ENCODE measurements at places on chromosomes 12 and 14. TPM values are rescaled to one million over a fixed set of nuclear protein-coding genes. Genes with fewer than 3 reads are reported as not detected.
A peak's percentile ranks its signal among the peaks of the same experiment; 100 is the strongest.

GRCh38 chr14:74237441-74237840 is 1.8 kb upstream of the VSX2 start:
- no peak for DNase-seq

- DNase-seq, result no peak
Observed at GRCh38 chr12:80829767-80830166, 108.0 kb downstream of the LIN7A start.

GRCh38 chr12:10392394-10392930 is 2.6 kb upstream of the KLRK1 start:
- DNase-seq, result peak; percentile 77

- DNase-seq, result no peak
Observed at GRCh38 chr14:105710119-105711043, 184.0 kb downstream of the TMEM121 start.

- DNase-seq, result peak; percentile 81
Observed at GRCh38 chr14:50045039-50045711, 71.2 kb downstream of the VCPKMT start.

- no peak for DNase-seq
Observed at GRCh38 chr12:115232455-115233156, 548.6 kb upstream of the TBX3 start.

DNA sequence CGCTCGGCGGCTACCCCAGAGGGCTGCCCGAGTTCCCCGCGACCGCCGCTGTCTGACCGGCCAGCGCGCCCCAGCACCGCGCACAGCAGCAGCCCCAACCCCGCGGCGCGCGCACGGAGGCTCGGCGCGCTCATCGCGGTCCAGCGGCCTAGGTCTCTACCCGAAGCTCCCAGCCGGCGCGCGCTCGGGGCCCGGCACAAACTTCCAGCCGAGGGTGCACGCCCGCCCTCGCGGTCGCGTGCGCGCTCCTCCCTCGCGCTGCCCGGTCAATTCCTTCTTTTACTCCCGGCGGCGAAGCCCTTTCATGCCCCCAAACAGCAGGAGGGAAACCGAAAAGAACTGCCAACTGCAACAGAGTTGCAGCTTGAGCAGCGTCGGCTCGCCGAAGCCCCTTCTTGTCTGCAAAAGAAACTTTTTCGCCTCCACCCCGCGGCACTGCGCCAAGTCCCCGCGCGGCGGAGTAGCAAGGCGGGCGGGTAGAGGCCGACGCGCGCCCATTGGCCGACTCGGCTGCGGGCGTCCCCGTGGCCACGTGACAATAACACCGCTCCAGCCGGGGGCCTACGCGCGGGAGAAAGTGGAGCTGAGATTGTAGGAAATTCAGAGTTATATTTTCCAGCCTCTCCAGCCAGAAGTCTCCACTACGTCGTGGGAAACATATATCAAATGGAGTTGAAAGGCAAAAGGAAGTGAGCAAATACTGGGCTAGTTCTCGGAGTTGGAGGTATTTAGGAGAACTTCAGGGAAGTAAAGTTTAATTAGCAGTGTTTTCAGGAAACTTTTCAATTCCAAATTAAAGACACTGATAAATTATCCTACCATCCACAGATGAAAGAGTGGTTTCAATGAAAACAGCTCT is at the start of gene LRIG3:
TSS of gene LRIG3 (minus strand) at position 403 of the 859 bp plus-strand sequence. CDS start at position 134, 269 bp downstream.
- DNase-seq, result peak; percentile 88

DNA sequence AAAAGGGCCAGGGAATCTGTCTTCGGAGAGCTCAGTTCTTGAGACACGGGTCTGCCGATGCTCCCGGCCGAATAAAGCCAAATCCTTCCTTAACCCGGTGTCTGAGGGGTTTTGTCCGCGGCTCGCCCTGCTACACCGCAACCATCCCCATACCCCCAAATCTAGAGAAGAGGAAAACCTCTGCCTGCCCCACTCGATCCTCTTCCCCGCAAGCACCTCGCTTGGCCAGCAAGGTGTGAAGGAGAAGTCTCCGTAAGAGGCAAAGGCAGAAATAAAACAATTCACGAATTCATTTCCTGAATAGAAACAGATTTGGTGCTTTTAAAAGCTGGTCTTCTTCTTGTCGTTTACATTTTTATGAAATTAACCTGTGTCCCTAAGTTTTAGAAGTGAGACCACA is 67.3 kb upstream of the GALNT9 start:
- DNase-seq, result no peak

- no peak for DNase-seq
Observed at GRCh38 chr14:52545584-52546317, 6.6 kb downstream of the TXNDC16 start.

DNA sequence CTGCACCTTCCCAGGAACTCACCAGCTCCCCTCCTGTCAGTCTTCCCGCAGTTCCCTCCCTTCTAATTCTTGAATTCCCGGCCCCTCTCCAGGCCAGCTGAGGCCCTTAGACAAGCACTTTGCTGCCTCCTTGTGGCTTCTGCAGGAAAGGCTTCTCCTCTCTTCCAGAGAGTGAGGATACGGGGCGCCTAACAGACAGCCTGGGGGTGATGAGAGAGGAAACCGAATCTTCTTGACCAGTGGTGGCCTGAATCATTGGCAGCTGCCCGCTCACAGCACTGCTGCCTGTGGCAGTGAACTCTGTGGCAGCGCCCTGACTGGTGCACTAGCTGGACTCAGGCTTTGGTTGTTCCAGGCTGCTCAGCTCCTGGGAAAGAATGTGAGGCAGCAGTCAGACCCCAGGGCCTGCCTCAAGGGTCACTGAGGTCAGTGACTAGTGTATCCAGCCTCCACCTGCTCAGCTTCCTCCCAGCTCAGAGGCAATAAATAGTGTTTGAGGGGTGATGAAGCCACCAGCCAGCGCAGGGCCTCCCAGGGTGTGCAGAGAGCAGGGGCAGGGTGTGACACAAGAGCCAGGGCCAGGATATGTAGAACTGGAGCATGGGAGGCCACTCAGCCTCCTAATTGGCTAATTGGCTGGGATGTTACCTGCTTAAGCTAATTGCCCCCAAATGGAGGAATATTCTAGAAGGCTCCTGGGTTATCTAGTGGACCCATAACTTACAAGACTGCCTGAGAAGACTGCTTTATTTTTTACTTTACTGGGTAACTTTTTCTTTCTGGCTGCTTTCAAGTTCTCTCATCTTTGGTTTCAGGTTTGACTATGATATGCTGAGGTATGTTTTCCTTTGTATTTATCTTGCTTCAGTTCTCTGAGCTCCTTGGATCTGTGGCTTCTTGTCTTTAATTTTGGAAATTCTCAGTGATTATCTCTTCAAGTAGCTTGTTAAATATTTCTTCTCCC is 12.9 kb upstream of the MCRS1 start:
- peak; percentile 89 for DNase-seq

DNA sequence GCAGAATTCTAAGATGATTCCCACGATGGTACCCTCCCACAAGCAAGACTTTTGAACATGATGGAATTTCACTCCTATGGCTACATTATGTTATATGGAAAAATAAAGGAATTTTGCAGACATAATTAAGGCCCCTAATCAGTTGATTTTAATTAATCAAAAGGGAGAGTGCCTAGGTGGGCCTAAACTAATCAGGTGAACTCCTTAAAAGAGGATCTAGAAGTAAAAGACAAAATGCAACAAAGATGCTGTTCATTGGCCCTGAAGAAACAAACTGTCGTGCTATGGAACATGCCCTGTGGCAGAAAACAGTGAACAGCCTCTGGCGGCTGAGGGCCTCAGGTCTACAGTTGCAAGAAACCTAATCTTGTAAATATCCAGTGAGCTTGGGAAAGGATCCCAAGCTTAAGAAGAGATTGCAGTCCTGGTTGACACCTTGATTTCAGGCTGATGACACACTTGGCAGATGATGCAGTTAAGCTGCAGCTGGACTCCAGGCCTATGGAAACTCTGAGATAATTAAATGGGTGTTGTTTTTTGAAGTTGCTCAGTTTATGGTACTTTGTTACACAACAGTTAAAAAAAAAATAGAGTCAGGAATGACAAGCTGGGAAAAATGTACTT is 13.8 kb downstream of the TMCC3 start:
- no peak for DNase-seq

DNA sequence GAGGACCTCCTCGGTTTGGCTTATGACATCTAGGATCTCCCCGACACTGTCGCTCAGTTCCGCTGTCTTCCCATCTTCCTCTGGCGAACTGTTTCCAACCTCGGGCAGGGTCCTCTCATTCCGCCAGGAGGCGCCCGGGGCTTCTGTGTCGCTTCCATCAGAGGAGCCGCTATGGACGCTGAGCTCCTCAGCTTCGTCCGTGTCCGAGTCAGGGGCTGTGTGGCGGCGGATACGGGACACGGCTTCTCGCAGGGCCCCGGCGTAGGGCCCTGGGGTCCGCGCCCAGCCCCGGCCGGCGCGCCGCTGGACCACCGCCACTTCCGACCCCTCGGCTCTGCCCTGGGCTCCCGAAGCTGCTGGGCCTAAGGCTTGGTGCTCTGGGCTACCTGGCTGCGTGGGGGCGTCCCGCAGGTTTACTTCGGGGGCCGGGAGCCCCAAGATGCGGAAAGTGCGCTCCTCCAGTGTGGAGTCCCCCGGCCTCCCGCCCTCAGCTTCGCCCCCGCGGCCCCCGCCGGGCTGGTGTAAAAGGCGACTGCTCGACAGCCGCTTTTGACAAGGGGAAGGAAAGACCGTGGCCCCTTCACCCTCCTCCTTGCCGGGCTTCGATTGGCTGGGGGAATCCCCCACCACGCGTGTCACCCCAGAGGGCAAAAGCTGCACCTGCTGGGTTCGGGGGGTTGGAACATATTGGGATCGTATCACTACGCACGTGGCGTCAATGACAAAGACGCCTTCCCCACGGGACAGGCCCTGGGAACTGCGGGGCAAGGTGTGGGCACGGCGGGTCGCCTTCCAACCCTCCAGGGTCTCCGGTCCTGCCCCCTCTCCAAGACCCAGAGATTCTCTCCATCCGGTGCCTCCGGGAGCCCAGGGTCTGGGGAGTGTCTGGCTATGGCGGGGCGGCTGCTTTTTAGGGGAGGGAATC is 2.1 kb downstream of the DDN start:
- DNase-seq, result peak; percentile 87

- DNase-seq, result no peak
Observed at GRCh38 chr12:5259523-5259922, 172.4 kb upstream of the NTF3 start.

GRCh38 chr12:56206452-56207166 is 15.1 kb downstream of the RNF41 start:
- DNase-seq, result peak; percentile 70

GRCh38 chr14:101903111-101903561 is 61.2 kb upstream of the DYNC1H1 start:
- DNase-seq, result no peak

DNA sequence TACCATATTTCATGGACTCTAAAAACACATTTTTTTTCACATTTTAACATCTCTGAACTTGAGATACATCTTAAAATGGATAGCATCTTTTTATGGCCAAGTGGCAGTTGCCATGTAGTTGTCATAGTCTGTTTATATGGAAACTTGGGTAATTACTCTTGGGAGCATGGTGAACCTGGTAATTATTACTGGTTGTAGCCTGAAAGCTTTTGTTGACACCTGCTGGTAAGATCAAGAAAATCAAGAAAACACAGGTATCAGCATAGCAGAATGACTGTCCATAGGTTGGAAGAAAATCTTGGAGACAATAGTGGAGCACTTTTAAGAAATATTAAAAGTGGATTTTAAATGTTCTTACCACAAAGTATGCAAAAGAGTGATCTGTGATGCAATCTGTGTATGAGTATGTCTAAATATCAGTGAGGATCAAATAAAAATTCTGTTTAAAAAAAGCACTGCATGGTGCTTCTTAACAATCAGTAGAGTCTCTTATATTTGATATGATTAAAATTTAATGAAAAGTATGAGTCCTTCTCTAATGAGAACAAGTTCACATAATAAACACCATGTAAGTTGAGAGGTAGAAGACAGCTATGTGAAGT is 44.2 kb downstream of the TTC8 start:
- DNase-seq, result peak; percentile 35

- DNase-seq, result no peak
Observed at GRCh38 chr12:50768391-50768790, 4.5 kb downstream of the ATF1 start.

AMDHD1 gene
- total RNA-seq, result 0.36 TPM

STAC3 gene
- 1.1 TPM for total RNA-seq

IL23A gene
- total RNA-seq, result 0.36 TPM

TAOK3 gene
- total RNA-seq, result 3.1 TPM

PRH2 gene
- total RNA-seq, result not detected

CPNE6 gene
- total RNA-seq, result not detected

AP4S1 gene
- 2.4 TPM for total RNA-seq

RCOR1 gene
- total RNA-seq, result 5.2 TPM

SERPINA5 gene
- 4.9 TPM for total RNA-seq

ZDHHC22 gene
- not detected for total RNA-seq

PRKAB1 gene
- 17.4 TPM for total RNA-seq

CLEC4D gene
- not detected for total RNA-seq
